Transverse colon (tissue), 4 donors: ENCODE measurements at places on chromosomes 12 and 14. TPM values are rescaled to one million over a fixed set of nuclear protein-coding genes. Genes with fewer than 3 reads are reported as not detected.

DNA sequence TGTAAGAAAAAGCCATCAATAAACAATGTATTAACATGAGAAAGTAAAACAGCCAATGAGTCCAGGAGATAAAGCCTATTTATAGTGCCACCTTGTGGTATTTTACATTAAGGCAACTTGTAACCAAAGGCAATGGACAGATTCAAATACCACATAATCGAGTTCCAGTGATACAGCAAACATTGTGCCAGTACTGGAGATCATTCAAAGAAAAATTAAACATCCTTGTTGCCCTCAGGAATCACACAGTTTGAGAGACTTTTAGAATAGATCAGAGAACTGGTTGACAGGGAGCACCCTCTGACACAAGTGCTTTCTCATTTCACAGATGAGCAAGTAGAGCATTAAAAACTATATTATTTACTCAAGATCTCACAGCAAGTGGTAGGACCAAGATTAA lies 98.1 kb downstream of the DDHD1 start:
- no peak for DNase-seq

VDR gene
- total RNA-seq: 62.3 TPM

GRCh38 chr12:44158746-44159145 lies 322.9 kb downstream of the TMEM117 start:
- DNase-seq: no peak

TMEM260 gene
- 22.9 TPM for total RNA-seq

DNA sequence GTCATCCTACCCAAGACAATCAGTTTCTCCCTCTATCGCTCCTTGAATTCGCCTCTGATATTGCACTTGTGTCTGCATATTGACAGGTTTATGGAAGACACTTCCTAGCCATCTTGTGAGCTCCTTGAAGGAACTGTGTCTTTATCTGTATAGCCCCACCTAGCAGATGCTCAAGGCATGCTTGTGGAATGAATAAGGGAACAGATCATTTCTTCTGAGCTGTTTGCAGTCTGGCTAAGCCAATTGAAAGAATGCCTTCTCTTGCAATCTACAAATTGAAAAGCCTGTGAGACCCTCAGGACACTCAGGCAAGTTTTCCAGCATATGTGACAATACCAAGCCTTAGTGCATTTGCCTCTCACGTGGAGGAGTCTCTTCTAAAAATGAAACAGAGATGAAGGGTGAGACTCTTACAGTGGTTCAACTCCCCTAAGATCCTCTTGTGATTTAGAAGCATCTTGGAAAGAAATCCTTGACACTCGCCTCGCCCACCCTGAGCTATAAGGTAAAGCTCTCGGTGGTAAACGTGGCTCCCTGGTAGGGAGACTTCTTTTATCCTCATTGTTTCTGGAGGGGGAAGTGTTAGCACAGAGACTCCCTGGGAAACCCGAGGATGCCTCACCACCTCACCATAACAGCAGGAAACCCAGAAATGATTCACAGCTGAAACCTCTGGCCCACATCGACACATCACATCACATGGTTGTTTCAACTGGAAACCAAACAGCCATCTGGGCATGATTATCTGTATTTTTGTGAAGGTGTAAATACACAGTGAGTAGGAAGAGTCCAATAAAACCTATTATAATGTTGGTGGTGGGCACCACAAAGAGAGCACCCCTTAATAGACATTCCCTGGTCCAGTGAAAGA lies 112.3 kb upstream of the BCL2L14 start:
- no peak for DNase-seq

- no peak for DNase-seq
These were observed 117.7 kb upstream of the C14orf180 start for GRCh38 chr14:104461676-104462449.

PITPNM2 gene
- 19.8 TPM for total RNA-seq

GYS2 gene
- not detected for total RNA-seq

- peak; percentile 67 for DNase-seq
These were observed at the start of gene CD4 for GRCh38 chr12:6788972-6789924. Gene CD4, plus strand, starts transcription at chr12:6789528. Its CDS starts 10,611 bp downstream, at chr12:6800139.

DNA sequence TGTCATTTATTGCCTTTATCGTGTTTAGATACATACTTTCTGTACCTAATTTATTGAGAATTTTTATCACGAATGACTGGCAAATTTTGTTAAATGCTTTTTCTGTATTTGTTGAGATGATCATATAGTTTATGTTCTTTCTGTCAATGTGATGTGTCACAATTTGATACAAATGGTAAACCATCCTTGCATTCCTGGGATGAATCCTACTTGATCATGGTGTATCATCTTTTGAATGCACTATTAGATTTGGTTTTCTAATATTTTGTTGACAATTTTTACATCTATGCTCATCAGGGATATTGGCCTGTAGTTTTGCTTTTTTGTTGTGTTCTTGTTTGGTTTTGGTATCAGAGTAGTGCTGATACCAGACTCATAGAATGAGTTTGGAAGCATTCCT lies 185.1 kb downstream of the NUBPL start:
- no peak for DNase-seq

LHX5 gene
- not detected for total RNA-seq

DNA sequence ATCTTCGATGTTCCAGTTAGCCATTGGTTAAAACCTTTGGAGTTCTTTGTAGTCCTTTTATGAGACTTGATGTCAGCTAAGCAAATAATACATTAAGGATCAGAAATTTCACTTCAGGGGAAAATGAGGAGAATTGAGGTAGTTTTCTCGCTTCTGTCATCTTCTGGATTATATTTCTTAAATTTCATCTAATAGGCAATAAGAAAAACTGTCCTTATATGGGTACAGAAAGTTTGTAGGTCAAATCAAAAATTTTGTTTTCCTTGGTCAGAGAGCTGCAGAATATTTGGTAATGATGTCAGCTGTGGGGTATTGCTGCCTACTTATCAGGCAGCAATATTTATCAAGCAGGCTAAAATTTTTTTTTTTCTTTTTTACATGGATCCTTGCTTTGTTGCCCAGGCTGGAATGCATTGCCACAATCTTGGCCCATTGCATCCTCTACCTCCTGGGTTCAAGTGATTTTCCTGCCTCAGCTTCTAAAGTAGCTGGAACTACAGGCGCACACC lies 37.1 kb downstream of the RIMKLB start:
- no peak for DNase-seq

GRCh38 chr12:19912991-19913390 lies 455.3 kb upstream of the PDE3A start:
- peak; percentile 58 for DNase-seq

- DNase-seq: no peak
These were observed 65.1 kb downstream of the DIP2B start for GRCh38 chr12:50569876-50570275.
